Tibial artery (tissue), 4 donors: ENCODE measurements at places on chromosomes 7 and 10.

DNA sequence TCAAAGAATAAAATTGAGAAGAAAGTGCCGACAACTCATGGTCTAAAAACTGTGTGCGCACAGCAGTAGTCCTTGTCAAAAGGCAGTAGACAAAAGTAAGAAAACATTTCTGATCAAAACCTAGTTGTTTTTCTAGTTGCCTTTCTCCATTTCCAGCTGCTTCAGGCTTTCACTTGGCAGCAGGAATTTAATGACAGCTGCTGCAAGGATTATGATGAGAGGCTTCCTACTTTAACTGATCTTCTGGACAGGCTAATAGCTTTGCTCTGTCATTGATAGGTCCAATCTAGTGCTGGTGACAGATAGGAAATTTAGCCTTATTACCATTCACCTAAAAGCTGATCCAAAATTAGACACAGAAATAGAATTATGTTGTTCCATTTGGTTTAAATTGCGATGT, 110.7 kb upstream of the SEMA3C start:
- DNase-seq: no peak

- no peak for DNase-seq
These were observed 51.9 kb upstream of the BAIAP2L1 start for GRCh38 chr7:98452791-98453190.

- no peak for DNase-seq
These were observed 204.9 kb downstream of the DOCK4 start for GRCh38 chr7:112001091-112001826.

GRCh38 chr7:32494946-32495297, 367 bp upstream of the AVL9 start:
- DNase-seq: no peak

GRCh38 chr10:2890093-2890492, 177.3 kb upstream of the PFKP start:
- DNase-seq: no peak

- no peak for DNase-seq
These were observed 290.5 kb upstream of the LRGUK start for GRCh38 chr7:133836666-133837065.

- no peak for DNase-seq
These were observed 161.2 kb downstream of the CELF2 start for GRCh38 chr10:11178606-11179515.

DNA sequence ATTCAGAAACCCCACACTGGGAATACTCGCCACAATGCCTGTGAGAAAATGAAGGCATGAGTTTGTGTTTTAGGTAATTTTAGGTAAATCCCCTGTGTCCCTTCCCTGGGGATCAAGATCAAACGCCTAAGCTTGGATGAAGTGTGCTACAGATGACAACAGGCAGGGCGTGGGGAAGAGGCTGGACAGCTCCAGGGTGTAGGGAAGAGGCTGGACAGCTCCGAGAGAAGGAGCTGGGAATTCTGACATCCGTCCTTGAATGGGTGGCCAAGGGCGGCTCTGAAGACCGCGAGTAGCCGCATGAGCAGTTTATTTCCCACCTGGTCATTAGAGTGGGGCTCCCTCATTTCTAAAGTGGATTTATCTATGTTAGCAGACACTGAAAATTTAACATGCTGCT, 109.7 kb downstream of the RAMP3 start:
- no peak for DNase-seq

DNA sequence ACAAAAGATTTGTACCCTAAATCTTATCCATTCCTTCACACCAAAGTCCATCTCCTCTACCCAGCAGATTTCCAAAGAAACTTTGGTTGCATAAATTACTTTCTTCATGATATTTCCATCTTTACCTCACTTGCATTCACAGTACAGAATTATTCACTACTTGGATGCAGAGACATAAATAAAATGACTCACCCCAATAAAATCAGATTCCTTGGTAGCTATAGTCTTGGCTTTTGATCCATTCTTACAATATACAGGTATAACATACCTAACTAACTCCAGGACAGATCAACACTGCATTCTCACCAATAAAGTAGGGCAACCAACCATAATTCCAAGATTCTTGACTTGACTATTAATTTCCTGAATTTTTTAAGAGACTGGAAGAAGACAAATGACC, 815.1 kb downstream of the MAGI2 start:
- DNase-seq: no peak

DNA sequence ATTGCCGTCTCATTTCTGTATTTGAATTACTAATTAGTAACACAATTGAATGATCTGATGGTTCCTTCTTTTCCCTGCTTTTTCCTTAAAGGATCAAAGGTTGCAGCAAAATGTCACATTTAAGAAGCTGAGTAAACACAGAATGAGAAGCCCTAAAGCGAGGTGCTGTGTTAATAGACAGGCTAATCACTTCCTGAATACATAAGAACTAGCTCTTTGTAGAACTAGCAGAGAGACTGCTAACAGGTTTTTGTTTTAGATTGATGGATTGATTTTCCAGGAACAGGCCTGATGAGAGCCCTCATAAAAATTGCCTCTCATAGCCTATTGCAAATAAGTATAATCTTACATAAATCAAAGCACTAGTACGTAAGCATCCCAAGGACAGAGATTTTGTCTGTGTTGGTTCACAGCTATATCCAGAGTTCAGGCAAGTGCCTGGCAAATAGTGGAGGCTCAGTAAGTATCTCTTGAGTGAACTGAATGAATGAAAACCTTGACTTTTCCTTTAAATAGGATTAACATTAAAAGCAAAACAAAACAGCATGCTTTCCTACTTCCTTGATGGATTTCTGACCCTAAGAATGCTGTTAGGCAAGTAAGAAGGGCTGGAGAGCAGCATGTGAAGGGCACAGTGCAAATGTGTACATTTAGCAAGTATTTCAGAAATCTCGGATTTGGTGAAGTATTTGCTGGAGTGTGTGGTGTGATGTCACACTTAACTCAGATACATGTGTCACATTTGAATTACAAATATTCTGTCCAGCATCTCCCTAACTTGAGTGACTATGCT, 3.3 kb downstream of the TMEM229A start:
- no peak for DNase-seq

- no peak for DNase-seq
These were observed 54.9 kb downstream of the KCNH2 start for GRCh38 chr7:150923196-150923595.

- DNase-seq: no peak
These were observed 167.8 kb downstream of the BAMBI start for GRCh38 chr10:28845009-28845682.

DNA sequence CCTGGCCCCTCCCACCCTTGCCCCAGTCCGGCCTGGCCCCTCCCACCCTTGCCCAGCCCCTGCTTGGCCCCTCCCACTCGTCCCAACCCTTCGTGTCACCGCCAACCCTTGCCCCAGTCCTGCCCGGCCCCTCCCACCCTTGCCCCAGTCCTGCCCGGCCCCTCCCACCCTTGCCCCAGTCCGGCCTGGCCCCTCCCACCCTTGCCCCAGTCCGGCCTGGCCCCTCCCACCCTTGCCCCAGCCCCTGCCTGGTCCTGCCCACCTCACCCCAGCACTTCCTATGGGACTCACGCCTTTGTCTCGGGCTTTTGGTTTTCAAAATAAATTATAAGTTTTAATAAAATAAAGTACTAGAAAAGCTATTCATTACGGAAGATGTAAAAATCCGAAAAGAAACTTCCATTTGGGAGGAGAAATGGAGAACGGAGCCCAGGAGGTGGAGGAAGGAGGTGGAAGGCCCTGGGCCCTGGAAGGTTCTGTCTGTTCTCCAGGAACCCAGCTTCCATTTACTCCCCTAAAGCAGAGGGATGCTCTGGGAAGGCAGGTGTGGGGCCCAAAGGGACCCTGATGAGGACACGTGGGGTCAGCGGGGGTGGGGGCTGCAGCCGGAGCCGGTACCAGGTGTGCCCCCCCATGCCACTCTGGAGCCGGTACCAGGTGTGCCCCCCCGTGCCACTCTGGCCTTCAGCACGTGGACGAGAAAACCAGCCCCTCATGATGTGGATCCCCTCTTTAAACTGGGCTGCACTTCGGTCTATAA, 52.2 kb downstream of the PWWP2B start:
- peak; percentile 86 for DNase-seq

GRCh38 chr10:112906945-112907344, 43.1 kb upstream of the TCF7L2 start:
- peak; percentile 65 for DNase-seq

DNA sequence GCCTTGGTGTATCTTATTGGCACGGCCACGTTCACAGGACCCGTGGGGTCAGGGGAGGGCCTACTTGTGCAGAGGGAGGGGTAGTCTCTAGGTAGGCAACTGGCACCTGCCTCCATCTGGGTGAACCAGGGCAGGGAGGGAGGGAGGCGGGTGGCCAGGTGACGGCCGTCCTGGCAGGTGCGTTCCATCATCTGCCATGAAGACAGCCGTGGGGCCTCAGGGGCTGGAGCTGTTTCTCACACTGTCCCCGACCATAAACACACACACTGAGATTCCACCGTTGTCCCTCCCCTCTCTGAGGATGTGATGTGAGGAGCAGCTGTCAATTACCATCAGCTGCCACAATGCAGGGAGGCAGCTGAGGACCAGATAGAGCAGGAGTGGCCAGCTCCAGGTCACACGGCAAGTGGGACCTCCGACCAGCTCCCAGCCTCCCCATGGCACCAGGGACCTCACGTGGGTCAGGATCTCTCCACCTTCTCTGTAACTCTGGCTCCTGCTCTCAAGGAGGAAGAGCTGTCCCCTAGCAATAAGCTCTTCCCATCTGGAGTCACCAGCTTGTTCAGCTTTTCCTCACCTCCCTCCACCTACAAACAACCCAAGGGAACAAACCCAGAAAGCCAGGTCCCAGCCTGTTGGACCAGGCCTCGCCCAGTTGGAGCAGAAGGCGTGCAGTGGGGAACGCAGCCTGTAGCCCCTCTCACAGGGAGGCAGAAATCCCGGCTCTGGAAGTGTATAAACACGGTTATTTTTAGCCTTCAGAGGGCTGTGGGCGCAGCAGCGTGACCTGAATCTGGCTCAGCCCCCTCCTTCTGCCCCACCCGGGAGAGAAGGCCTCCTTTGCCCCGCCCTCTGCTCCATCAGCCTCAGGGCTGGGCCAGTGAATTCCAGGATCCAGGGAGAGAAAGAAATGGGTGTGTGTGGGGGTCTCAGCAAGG, 33.1 kb downstream of the ZMIZ1 start:
- DNase-seq: peak; percentile 80

- DNase-seq: peak; percentile 56
These were observed 513.7 kb downstream of the RPS24 start for GRCh38 chr10:78547397-78547796.

DNA sequence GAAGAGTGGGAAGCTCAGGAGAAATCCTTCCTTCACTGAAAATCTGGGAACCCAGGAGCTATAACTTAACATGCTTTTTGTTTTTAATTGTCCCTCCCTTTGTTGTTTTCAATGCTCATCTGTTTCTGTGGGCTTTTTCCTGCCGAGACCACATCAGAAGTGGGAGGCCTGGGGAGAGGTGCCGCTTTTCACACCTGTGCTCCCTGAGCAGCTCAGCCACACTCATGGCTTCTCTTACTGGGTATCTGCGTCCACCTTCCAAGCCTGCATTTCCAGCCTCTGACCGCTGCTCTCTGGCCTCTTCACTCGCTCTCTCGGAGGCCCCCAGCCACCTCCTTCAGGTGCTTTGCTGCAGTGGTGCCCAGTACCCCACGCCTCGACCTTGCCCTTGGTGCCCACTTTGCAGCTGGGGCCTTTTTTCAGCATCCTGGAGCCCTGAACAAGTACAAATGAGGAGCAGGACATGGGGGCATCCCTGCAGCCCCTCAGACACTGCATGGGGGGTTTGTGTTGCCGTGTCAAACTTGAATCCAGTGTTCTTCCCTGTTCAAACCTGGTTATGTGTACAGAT, 9.9 kb downstream of the C7orf57 start:
- DNase-seq: no peak

DNA sequence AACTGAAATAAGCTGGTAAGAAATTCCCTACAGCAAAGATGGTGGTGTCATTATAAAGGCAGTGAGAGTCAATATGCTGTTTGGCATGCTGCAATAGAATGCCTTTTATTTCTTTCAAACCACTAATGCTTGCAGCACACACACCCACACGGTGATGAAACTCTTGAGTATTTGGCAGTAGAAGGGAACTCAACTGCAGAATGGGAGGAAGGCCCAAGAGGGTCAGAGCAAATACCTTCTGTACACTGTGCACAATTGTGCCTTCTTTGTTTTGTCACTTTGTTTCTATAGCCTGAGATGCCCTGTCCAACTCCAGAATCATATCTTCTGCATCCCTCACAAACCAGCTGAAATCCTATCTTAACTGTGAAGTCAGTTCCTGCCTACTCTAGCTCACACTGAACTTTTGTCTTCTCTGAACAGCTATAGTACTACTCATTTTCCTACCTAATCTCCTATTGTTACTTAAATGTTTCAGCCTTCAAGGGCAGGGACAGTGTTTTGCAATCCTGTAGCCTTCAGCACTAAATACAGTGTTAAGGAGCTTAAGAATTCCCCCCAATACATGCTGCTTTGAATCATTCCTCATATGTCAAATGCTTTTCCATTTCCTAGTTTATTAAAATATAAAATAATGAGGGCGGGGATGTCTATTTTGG, 22.2 kb downstream of the MMS19 start:
- no peak for DNase-seq

DNA sequence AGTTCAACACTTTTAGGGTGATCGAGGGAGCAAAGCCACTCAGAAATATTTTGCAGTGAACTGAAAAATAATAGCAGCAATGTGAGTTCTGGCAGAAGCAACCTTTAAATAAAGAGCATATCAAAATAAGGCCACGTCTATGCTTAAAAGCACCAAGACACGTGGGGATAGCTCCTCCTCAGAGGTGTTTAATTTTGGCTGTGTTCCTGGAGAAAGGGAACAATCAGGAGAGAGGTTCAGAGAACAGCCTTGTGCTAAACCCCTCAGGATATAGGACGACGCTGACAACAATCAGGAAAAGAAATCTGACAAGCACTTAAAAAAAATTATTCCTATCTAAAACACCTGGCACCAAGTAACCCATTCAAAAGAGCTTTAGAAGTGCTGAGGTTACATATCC, 471.9 kb upstream of the CELF2 start:
- no peak for DNase-seq

- no peak for DNase-seq
These were observed 94.4 kb downstream of the JAZF1 start for GRCh38 chr7:28086198-28086597.

- DNase-seq: no peak
These were observed 2.0 kb downstream of the INSIG1 start for GRCh38 chr7:155299535-155300202.

DNA sequence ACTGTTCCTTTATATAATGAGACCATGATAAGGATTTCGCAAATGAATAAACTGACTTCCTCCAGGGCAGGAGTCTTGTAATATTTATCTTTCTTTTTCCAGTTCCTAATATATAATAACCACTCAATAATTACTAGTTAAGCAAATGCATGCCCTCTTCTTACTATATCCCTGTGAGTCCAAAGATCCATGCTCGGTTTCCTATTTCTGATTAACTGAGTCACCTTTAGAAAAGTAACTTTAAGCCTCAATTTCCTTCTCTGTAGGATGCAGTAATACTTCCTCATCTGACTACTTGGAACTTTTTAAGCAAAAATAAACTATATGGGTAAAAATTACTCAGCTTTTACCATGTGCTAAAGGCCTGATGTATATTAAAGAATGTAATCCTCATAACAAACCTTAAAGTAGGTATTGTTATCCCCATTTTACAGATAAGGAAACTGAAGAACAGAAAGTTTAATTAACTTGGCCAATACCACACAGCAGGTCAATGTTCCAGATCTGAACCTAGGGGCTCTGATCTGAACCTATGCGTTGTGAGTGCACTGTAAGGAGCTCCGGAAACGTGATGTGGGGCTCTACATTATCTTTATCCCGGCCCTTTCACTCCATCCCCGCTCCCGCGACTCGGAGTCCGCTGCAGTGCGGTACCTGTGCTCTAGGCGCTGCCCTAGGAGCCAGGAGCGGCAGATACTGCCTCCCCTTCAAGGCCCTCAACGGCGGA, 458 bp downstream of the COX15 start:
- DNase-seq: no peak
